Camera-type eye (tissue), 1 donor: ENCODE measurements at places on chromosomes 1 and 21. TPM values are rescaled to one million over a fixed set of nuclear protein-coding genes. Genes with fewer than 3 reads are reported as not detected.

The DPH2 gene
- total RNA-seq: 12.8 TPM

The CCDC17 gene
- 0.93 TPM for total RNA-seq

The SRGAP2B gene
- 38.2 TPM for total RNA-seq

The HSD3B1 gene
- not detected for total RNA-seq

The RNF186 gene
- not detected for total RNA-seq

The OR2T11 gene
- total RNA-seq: not detected

The HRNR gene
- not detected for total RNA-seq

The CELA2A gene
- not detected for total RNA-seq

The CLCNKB gene
- total RNA-seq: 0.55 TPM

The ETV3L gene
- total RNA-seq: not detected

The GCSAML gene
- total RNA-seq: 0.82 TPM

The CFHR3 gene
- total RNA-seq: 0.22 TPM

The OR14K1 gene
- total RNA-seq: not detected

The GUCA2A gene
- total RNA-seq: not detected

The TEX50 gene
- total RNA-seq: not detected

The RSPO1 gene
- total RNA-seq: 6.0 TPM

The SLC25A33 gene
- total RNA-seq: 8.9 TPM

The BRDT gene
- total RNA-seq: not detected

The CCDC30 gene
- 8.5 TPM for total RNA-seq

The CRP gene
- not detected for total RNA-seq

The WNT3A gene
- total RNA-seq: 0.22 TPM

The KDF1 gene
- 0.27 TPM for total RNA-seq

The HPCA gene
- total RNA-seq: 15.2 TPM

The ERG gene
- total RNA-seq: 13.6 TPM

The TNNI3K gene
- 4.1 TPM for total RNA-seq

The HTR1D gene
- not detected for total RNA-seq

The CR1L gene
- not detected for total RNA-seq

The C1orf141 gene
- total RNA-seq: 1.3 TPM

The TMEM82 gene
- total RNA-seq: not detected

The PLPP3 gene
- 132 TPM for total RNA-seq

The BSND gene
- total RNA-seq: not detected

The PYGO2 gene
- 20.3 TPM for total RNA-seq

The TRIM58 gene
- 7.0 TPM for total RNA-seq

The NECTIN4 gene
- total RNA-seq: 3.6 TPM

The MAN1C1 gene
- 29.9 TPM for total RNA-seq

The ELF3 gene
- 59.8 TPM for total RNA-seq

The NBPF26 gene
- 58.7 TPM for total RNA-seq

The LCE1D gene
- total RNA-seq: not detected

The UMODL1 gene
- 0.16 TPM for total RNA-seq

The ASCL5 gene
- not detected for total RNA-seq

The UBXN10 gene
- total RNA-seq: 3.4 TPM

The RNF19B gene
- 23.7 TPM for total RNA-seq

The SPATA17 gene
- 3.7 TPM for total RNA-seq

The KHDC4 gene
- 71.8 TPM for total RNA-seq

The ZC3H11A gene
- 160 TPM for total RNA-seq
